ENCODE measurements at places on chromosomes 6 and 20. TPM values are rescaled to one million over a fixed set of nuclear protein-coding genes. Genes with fewer than 3 reads are reported as not detected.
A peak's percentile ranks its signal among the peaks of the same experiment; 100 is the strongest.

GRCh38 chr6:100726666-100727065 is 154.5 kb downstream of the ASCC3 start:
- DNase-seq = no peak

LGSN gene
- polyA plus RNA-seq = not detected

DNA sequence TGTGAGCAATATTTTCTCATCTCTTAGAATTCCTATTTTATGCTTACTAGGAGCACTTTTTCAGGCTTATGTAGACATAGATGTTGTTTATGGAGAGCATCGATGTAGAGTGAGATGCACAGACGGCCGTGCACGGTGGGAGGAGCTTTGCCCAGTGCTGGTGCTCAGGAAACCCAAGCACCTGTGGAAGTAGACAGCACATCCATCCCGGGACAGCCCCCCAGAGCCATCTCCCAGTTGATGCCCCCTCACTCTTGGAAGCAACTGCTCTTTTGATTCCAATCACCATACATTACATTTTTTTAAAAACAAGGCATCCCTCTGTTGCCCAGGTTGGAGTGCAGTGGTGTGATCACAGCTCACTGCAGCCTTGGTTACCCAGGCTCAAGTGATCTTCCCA is 143.7 kb downstream of the SMOC2 start:
- DNase-seq = no peak

- no peak for DNase-seq
These were observed 16.9 kb downstream of the ILRUN start for GRCh38 chr6:34679552-34680253.

GRCh38 chr20:51595058-51595532 is 52.6 kb upstream of the NFATC2 start:
- peak; percentile 64 for DNase-seq

DNA sequence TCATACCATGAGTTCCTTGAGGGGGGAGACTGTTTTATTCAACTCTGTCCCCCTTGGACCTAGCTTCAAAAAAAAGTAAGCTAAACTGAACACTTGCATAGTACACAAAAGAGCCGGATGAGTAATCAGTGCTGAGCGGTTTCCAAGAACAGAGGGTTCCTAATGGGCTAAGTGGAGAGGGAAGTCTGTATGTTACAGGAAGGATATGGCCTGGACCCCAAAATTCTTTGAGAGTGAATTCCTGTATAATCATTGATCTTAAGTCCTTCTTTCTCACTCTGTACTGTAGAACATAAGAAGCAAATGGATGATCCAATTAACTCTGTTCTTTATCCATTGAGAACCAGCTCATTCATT is 324.7 kb upstream of the CNR1 start:
- no peak for DNase-seq

FAM184A gene
- 13.0 TPM for polyA plus RNA-seq

DNA sequence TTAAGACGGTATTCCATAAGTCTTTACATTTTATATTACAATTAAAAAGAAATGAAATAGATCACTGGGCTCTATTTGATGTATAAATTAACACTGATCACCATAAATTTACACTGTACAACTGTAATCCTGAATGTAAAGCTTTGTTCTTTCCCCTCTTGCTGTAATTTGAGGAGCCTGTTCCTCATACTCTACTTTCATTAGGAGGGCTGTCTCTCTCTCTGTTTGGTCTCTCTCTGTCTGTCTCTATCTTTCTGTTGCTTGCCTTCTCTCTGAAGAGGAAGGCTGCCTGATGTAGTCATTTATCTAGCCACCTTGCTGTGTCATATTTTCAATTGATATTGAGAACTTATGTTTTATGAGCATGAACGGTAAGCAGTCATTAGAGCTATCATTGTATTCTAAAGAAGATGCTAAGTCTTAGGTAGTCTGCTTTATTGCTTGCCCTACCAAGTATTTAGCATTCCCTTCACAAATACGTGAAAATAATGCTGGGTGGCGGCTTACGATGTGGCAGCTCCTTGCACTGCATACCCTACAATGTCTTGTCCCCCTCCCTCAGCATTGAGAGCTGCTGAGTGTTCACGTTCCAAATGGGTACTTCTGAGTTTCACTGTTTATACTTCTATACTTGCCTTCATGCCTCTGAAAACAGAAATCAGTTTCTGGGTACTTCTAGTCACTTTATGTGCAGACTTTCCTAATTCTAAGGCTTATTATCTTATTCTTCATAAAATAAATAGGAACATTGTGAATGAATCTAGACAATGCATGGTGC is 205.5 kb downstream of the NKAIN2 start:
- no peak for DNase-seq

KIAA0408 gene
- polyA plus RNA-seq = 16.1 TPM

DNA sequence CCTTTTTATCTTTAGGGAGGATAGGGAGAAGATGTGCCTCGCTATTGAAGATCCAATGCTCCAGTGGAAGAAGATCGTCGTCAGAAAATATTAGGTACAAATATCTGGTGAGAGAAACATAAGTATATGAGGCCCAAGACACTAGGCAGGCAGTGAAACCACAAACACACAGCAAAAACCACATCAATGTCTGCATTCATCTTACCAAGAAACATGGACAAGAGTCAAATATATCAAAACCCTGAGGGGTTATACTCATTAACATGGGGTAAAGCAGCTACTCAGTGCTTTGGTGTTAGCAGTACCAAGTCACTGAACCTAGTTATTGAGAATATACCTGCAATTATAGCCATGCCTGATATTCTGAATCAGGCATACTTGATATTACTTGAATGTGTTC is 101.4 kb upstream of the FAM184A start:
- DNase-seq = no peak

DNA sequence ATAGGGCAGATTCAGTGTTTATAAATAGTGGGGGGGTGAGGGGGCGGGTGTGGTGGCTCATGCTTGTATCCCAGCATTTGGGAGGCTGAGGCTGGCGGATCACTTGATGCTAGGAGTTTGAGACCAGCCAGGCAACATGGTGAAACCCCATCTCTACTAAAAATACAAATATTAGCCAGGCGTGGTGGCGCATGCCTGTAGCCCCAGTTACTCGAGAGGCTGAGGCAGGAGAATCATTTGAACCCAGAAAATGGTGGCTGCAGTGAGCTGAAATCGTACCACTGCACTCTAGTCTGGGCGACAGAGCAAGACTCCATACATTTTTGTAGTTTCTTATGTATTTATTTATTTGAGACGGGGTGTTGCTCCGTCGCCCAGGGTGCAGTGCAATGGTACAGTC is 109.0 kb upstream of the ZNF217 start:
- DNase-seq = no peak

DNA sequence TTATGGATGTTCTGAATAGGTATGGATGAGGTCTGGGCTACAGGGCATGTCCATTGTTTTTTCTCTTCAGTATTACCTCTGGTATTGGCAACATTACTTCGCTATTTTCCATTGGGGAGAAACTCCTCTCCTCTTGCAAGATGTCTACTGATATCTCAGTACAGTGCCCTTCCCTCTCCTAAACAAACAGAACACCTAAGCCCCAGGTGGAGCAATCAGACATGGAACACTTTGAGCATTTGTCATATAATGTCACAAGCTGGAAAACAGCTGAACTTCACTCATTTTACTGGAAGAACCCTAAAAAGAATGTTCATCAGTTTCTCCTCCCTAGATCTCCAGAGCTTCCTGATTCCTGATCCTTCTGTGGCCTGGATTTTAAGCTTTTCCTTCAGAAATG is 339.8 kb downstream of the FRK start:
- DNase-seq = no peak

DNA sequence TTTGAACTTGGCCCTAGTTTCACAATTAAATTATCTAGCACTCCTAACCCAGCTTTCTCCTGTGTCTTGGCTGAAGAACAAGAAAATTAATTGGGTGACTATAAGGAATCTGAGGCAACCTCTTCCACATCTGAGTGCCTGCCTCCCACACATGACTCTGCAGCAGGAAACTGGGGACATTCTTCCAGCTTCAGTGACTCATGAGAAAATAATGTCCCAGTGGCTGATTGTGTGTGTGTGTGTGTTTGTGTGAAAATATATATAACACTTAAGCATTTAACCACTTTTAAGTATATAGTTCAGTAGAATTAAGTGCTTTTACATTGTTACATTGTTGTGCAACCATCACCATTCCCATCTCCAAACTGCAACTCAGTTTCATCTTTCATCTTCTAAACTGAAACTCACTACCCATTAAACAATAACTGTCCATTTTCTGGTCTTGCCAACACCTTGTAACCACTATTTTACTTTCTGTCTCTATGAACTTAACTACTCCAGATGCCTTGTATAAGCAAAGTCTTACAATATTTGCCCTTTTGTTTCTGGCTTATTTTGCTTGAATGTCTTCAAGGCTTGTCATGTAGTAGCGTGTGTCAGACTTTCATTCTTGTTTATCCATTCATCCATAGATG is 8.7 kb downstream of the TRIM38 start:
- DNase-seq = no peak

DNA sequence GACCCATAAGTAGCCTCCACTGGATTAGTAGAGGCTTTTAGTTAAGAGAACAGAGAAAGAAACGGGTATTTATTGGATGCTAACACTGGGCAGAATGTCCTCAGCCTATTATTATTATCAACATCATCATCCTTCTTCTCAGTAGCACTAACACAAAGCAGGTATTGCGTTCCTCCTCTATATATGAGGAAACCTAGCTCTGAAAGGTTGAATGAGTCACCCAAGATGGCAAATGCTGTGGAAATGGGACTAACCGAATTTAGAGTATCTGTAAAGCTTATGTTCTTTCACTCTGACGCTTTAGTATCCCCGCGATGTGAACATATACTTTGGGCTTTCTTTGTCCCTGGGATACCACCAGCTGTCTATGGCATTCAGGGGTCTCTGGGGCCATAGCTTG is 77.0 kb downstream of the ADTRP start:
- no peak for DNase-seq

DNA sequence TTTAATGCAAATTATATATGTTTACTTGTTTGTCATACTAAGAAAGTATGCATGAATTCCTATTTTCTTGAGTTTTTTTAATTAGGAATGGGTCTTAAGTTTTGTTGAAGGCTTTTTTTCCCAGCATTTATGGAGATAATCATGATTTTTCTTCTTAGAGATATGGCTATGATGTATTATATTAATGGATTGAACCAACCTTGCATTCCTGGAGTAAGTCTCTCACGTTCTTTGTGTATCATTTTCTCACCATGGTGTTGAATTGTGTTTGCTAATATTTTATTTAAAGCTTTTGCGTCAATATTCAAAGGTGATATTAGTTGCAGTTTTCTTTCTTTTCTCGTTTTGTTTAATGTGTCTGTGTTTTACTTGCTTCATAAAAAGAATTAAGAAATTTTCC is 48.4 kb upstream of the SLC35D3 start:
- no peak for DNase-seq

TRAPPC3L gene
- polyA plus RNA-seq = 0.09 TPM

MYT1 gene
- polyA plus RNA-seq = 0.13 TPM

DNA sequence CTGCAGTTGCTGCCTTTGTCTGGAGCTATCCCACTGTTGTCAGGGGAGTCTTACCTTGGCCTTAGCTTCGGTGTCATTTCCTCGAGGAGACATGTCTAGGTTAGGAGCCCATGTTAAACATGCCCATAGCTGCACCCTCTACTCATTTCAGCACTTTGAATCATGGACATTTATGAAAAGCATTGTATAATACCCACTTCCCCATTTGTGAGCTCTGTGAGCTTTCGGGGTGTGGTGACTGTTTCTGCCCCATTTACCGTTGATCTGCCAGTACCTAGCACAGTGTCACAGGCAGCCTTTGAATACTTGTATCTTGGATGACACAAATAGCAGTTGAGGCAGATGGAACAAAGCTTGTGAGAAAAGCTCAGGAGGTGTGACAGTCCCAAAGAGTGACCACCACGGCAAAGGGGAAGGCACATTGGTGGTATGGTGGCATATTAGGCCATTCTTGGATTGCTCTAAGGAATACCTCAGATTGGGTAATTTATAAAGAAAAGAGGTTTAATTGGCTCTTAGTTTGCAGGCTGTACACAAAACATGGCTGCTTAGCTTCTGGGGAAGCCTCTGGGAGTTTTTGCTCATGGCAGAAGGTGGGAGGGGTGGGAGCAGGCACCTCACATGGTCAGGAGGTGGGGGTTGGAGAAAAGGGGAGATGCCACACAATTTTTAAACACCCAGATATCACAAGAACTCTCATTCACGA is 42.0 kb downstream of the JARID2 start:
- no peak for DNase-seq

SLC32A1 gene
- not detected for polyA plus RNA-seq

NKX2-4 gene
- polyA plus RNA-seq = not detected
